HFFc6 (cell line): ENCODE measurements at places on chromosomes 7 and 10. TPM values are rescaled to one million over a fixed set of nuclear protein-coding genes. Genes with fewer than 3 reads are reported as not detected.
A peak's percentile ranks its signal among the peaks of the same experiment; 100 is the strongest.

GRCh38 chr7:158245724-158246041, 341.9 kb downstream of the PTPRN2 start:
- DNase-seq, result no peak

DNA sequence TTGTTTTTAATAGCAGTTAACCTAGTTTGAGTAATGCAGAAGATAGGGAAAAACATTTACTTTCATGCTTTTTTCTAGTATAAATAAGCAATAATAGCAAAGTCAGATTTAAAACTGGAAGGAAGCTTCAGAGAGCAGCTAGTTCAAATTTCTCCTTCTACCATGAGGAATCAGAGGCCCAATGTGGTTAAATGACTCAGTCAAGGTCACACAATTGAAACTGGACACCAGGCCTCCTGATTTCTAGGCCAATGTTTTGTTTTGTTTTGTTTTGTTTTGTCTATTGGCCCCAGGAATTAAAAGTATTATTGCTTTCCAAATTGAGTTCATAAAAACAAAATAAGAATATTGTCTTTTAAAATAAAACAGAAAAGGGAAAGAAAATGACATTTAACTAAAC, 122.3 kb downstream of the TRIL start:
- peak; percentile 24 for DNase-seq

DNA sequence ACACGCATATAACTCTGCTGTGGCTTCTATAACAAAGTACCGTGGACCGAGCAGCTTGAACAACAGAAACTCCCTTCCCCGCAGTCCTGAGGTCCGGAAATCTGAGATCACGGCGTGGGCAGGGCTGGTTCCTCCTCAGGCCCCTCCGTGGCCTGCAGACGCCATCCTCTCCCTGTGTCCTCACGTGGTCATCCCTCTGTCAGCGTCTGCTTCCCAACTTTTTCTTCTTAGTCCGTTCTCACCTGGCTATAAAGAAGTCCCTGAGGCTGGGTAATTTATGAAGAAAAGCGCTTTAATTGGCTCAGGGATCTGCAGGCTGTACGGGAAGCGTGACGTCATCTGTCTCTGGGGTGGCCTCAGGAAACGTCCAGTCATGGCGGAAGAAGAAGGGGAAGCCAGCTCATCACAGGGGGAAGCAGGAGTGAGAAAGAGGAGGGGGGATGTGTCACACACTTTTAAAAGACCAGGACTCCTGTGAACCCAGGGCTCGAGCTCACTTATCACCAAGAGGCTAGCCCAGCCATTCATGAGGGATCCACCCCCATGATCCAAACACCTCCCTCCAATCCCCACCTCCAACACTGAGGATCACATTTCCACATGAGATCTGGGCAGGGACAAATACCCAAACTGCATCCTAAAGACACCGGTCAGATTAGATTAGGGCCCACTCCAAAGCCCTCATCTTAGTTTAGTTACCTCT, 91.2 kb upstream of the INSIG1 start:
- DNase-seq, result peak; percentile 28

The SPAM1 gene
- total RNA-seq, result not detected in 3 replicates

DNA sequence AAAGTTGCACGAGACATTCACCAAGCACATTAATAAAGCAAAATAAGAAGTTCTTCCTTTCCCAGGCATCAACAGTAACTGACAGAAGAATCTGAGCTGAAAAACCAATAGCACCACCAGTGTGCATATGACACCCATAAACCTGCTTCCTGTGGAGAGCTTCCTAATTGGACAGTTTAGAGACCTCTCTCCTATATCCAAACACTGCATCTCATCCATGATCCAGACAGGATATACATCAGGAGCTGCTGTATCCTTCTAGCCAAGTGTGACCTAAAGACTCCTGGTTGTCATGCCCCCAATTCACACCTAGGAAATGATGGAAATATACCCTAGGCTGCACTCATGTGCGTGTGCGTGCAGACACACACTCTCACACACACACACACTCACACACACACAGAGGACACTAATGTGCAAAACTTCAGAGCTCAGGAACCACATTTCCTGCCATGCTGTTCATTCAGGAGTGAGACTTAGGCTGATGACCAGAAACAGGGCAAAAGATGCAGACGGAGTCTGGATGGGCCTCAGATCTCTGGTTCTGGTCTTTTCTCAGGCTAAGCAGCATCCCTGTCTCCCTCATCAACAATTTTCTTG, 58.0 kb downstream of the MAP3K8 start:
- DNase-seq, result no peak

DNA sequence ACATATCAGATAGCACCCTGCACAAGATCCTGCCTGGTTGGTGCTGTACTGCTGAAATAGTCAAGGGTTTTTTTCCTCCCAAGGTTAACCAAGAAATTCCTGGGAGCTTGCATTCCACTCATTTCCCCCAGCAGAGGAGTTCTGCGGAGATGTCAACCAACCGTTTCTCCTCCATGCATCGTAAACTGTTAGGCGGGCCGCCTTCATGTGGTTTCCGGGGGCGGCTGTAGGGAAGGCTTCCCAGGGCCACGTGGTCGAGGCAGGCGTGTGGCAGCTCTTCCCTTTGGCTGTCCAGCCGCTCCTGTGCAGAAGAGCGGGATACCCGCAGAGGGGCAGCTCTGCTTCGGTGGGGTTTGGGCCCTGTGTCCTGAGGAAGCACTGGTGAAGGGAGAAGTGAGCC, 113.7 kb downstream of the RGS10 start:
- DNase-seq, result no peak

DNA sequence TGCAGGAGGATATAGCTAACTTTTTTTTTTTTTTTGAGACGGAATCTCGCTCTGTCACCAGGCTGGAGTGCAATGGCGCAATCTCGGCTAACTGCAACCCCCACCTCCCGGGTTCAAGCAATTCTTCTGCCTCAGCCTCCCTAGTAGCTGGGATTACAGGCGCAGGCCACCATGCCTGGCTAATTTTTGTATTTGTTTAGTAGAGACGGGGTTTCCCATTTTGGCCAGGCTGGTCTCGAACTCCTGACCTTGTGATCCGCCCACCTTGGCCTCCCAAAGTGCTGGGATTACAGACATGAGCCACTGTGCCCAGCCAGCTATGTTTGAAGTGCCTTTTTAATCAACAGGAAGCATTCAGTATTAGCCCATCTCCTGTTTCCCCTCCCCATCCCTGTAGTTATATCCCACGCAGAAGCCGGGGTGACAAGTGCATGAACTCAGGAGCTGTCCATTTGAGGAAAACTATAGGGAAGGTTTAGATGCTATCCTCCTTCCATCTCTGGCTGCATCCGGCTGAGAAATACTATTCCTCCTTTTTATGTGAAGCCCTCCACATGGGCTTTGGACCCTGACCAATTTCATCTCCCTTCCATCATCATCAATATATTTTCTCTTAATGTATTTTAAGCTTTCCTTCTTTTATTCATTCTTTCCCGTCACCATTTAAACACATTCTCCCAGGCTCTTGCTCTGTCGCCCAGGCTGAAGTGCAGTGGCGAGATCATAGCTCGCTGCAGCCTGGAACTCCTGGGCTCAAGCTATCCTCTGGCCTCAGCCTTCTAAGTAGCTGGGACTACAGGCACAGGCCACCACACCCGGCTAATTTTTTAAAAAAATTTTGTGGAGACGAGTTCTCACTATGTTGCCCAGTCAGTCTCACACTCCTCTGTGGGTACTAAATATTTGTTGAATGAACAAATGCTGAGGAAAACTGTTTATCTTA, 1.3 kb upstream of the POT1 start:
- DNase-seq, result no peak

The SPDYE8 gene
- not detected in 3 replicates for total RNA-seq

The SLC16A9 gene
- total RNA-seq, result not detected in 2 replicates

- DNase-seq, result no peak
These were observed 1189.6 kb downstream of the SORCS1 start for GRCh38 chr10:105974803-105975456.

The FAM25C gene
- not detected in 3 replicates for total RNA-seq

The FXYD4 gene
- total RNA-seq, result not detected in 3 replicates

DNA sequence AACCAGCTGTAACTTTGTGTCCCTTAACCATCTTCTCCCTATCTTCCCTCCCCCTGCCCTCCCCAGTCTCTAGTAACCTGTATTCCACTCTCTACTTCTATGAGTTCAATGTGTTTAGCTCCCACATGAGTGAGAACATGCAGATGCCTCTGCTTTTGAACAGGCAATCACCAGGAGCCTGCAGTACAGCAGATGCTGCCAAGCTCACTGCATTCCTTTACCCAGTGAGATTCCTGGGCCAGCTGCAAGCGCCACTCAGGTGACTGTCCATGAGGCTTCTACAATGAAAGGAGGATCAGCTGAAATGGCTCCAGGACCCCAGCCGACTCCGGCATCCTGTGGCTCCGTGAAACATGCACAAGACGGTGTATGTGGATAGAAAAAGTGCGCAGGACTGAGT, 15.7 kb downstream of the GRID1 start:
- no peak for DNase-seq
